ENCODE measurements at places on chromosomes 4 and X.

GRCh38 chr4:140109737-140110136, 44.2 kb downstream of the MAML3 start:
- DNase-seq: no peak

DNA sequence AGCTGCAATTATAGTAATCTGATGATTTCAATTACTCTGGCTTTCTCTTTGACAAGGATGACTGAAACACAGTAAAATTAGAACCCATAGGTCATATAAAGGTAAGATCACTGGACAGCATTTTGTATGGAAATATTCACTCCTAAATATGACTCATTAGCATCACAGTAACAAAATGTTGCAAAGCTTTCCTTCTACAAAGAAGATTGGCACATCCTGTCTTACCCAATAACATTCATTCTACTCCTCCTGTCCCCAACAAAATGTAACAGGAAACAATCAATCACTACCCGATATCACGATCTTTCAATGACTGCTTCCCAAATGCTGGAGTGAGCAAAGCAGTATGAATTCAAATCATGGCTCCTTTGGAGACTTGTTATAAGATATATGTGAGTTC, 95.3 kb downstream of the FANCB start:
- DNase-seq: no peak

GRCh38 chr4:82267506-82267905, 106.3 kb downstream of the HNRNPD start:
- DNase-seq: no peak

GRCh38 chr4:158958489-158959270, 144.2 kb upstream of the RAPGEF2 start:
- DNase-seq: no peak

GRCh38 chr4:52234561-52235440, 183.7 kb downstream of the SPATA18 start:
- no peak for DNase-seq

DNA sequence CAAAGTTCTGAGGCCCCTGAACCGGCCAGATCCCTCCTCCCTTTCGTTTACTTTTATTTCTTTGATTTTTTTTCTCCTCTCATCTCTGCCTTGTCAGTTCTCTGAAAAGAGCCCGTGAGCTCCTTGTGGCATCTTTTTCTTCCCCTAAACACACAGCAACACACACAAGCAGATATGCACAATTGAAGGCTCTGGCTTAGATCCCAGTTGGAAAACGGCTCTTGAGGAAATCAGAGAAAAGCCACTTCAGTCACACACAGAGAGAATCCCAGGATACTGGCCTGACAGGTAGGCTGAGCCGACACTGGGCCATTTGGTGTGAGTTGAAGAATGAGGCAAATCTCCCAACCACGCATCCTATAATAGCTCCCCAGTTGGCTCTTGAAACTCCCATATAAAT, 12.9 kb downstream of the DIPK2B start:
- no peak for DNase-seq

DNA sequence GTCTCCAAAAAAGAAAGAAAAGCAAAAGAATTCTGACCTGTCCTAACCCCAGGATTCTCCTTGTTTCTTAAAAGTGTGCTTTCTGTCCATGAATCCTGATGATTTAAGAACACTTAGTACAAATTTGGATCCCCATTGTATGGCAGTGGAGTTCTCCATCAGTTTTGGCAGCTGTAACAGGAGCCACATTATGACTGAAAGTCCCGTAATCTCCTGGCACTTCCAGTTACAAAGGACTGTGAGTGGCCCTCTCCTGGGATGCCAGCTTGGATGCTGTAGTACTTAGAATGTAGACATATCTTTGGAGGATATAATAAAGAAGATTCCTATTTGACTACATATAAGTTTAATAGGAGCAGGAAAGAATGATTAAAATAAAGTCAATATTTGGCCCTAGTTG, 20.6 kb downstream of the AP1AR start:
- no peak for DNase-seq

- DNase-seq: no peak
These were observed 188.3 kb downstream of the RASL11B start for GRCh38 chr4:53050361-53050774.

DNA sequence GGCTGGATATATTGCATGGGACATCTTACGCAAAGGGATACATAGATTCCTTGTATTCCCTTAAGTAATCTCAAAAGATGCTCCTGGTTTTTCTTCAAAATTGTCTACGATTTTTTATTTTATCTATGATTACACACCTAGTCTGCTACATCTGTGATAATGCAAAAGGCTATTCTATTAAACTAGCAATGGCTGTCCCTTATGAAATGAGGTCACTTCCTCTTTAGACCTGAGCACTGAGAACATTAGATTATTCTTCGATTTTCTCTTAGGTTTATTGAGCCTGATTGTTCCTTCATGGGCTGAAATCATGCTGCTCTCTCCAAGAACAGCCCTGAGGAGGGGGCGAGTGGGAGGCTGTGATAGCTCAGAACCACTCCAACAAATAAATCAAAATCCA, 126.8 kb upstream of the ENPP6 start:
- no peak for DNase-seq

DNA sequence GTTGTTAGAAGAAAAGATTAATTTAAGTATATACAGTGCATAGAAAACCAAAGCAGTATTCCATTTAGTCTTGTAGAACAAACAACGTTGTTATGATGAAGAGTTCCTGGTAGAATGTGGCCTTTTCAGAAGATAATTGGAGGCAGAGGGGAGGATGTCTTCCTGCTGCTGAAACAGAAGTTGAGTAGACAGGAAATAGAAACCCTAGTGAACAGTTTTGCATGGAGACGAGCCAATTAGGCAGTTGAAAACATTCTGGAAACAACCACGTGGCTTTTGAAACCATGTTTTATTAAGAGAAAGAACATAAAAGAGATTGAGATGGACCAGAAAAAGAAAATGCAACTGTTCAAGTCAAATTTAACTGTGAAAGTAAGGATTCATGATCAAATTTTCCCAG, 325.2 kb downstream of the CAMK2D start:
- no peak for DNase-seq

GRCh38 chrX:78945186-78945912, at the start of gene P2RY10:
P2RY10 (plus strand) TSS chrX:78945391; CDS start chrX:78960521, 15,130 bp downstream.
- no peak for DNase-seq

DNA sequence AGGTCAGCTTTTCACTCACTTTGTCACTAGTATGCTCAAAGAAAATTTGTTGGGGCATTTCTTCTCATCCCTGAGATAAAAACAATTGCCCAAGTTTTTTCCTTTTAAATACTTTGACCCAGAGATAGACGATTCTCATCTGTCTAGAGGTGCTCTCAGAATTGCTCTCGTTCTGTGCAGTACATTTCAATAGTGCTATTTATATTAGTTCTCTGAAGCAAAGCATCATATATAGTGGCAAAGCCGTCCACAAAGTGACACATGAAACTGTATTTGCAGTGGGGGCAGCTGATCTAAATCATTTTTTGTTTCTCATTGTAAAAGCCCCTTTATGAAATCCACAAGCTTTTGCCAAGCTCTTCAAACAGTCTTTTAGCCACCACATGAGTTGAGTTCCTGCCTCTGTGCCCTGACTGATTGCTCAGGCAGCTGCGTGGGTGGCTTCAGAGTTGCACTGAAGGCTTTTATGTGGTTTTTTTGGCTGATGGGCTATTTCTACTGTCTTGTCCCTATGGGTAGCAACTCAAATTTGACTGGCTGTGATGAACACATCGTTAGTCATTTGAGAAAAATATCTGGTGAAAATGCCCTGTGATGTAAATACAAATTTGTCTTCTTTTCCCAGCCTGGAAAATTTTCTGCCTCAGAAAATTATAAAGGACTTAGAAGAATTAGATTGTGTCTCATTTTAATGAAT, 119.1 kb upstream of the OTUD4 start:
- no peak for DNase-seq

DNA sequence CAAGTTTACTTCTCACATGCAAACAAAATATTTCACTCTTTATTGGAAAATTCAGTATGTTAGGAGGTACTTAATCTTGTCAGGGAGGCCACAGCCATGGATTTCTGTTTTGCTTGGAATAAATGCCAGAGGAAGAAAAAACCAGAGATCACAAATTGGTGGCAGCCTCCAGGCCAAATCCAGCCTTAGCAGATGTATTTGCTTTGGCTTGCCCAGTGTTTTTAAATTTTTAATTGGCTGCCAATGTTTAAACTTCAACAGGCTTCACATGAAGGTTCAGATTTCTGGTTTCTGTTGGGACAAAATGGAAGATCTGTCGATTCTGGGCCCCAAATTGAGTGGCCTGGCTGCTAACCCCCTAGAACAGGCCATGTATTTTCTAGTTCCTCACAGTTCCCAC, 19.2 kb downstream of the YY2 start:
- DNase-seq: no peak

GRCh38 chr4:110994781-110995180, 371.9 kb upstream of the PITX2 start:
- DNase-seq: no peak

DNA sequence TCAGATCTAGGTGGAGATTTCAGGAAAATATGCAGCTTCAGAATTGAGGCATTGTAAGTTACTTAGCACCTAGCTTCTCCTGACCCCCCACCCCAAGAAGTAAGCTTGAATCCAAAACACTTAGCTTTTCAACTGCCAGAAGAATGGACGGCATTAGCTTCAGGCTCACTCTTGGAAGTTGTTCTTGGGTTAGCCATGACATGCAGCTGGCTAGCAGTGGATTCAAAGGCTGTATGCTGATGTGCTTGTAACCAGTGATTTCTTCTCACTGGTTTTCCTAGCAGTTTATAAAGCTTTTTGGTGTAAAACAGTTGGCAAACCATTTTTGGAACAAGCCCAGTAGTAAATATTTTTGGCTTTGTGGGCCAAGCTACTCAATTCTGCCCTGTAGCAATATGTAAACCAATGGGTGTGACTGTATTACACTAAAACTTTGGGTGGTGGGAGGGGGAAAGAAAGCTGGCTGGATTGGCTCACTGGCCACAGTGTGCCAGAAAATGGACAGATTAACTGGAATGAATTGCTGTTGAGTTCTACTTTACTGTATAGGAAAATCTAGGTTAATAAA, 85.6 kb downstream of the SHROOM2 start:
- DNase-seq: no peak

DNA sequence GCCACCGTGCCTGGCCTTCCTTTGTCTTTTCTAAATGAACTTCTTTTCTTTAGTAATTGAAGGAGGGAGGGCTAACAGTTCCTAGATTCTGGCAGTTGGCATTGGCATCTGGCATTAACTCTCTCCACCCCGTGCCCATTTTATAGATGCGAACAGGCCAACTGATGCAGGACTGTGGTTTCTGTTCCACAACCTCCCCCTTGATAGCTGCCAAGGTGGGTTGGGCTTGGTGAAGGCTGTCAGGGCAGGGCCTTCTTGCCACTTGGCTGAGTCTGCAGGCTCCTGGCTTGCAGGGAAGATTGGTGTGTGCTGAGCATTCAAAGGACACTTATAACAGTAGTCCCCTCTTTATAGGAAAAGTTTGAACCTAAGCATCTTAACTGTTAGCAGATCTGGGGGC, 4.3 kb downstream of the SOWAHD start:
- DNase-seq: no peak

GRCh38 chrX:2533424-2533823, 32.6 kb upstream of the DHRSX start:
- DNase-seq: no peak

DNA sequence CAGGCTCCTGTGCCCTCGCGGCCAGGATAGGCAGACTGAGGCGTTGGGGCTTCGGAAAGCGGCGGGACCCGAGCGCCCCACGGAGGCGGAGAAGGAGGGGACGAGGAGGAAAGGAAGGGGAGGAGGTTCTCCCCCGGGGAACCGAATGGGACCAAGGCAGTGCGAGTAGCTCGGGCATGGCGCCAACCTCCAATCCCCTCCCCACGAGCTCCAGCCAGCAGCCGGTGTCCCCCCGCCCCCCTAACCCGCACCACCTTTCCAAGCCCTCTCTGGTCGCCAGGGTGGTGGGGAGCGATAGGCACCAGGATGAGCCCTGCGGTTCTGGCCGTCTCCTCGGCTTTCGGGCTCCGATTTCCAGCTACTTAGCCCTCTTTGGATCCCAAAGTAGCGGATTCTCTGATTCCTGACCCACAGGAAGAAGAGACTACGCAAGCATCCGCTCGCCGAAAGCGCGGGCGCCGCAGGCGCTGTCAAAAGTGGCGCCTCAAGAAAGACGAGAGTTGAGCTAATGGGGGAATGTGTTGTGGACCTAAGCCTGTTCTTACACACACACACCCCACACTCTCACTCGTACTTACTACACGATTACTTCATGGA, 15.2 kb upstream of the ZIC3 start:
- no peak for DNase-seq

GRCh38 chr4:159104694-159105414, 2.0 kb downstream of the RAPGEF2 start:
- no peak for DNase-seq

DNA sequence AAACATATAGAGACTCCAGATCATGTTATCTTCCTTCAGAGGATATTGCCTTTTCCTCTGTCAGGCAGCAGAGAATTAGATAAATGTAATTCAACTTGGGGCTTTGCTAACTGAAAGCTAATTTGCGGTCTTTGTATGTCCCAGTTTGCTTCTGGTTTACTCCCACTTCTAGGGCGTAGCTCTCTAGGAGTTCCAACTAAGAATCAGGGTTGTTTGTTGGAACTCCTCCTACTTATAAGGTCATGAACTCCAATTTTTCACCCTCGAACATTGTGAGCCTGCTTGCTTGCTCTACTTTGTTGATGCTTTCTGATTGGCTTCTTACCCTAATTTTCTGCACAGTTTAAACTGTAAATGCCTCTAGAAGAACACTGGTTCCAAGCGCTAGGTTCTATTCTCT, 66.1 kb downstream of the FMR1NB start:
- no peak for DNase-seq

DNA sequence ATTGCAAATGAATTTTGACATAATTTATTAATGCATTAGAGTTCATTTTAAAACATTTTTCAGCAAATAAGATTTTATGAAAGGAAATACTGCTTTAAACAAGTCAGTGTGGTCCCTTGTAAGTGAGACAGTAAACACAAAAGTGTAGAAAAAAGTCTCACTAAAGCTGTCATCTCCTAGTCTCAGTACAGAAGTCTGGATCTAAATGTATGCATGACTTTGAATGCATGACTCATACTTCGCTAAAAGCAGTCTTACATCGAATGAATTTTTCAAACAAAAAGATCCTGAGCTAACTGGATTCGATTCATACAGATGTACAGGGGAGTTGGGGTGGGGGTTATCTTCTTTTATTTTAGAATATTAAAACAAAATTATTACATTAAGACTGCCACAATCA, 207.4 kb upstream of the VCX start:
- no peak for DNase-seq

GRCh38 chr4:3862640-3863420, 96.6 kb downstream of the ADRA2C start:
- no peak for DNase-seq

- DNase-seq: no peak
These were observed 228.6 kb upstream of the HCCS start for GRCh38 chrX:10882484-10882883.

All from stimulated activated CD8-positive, alpha-beta memory T cell treated with anti-CD3 and anti-CD28 coated beads, Interleukin-4, amount 100 ng/mL, for 1 hour (primary cell).